ENCODE measurements at places on chromosomes 11 and 22.

DNA sequence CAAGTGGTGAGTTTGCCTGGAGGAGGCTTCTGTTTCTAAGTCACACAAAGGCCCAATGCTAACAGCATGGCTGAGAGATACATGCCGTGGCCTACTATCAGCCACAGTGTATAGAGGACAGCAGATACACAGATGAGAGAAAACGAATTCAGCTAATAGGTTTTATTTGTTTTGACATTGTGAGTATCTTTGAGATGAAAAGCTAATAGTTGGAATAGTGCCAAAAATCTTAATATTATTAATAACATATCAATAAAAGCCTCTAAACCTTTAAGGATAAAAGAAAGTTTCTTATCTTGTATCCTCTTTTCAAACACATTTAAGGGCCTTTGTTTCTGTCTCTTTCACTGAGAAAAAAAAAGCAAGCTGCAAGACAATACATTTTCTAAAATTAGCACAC is 30.5 kb upstream of the OLFML1 start:
- H3K4me3 ChIP-seq = no peak overlapping the region
- 0 out of 2 replicates have a peak, but pooled peaks cover 3% of the 10 kb centered on the region for H3K4me1 ChIP-seq
- no peak for DNase-seq
- no peaks in the 10 kb centered on the region for H3K27me3 ChIP-seq

- H3K4me3 ChIP-seq = no peak overlapping the region
- H3K36me3 ChIP-seq = no peaks in the 10 kb centered on the region
Measured at GRCh38 chr11:110761991-110762390, 49.8 kb upstream of the ARHGAP20 start.

DNA sequence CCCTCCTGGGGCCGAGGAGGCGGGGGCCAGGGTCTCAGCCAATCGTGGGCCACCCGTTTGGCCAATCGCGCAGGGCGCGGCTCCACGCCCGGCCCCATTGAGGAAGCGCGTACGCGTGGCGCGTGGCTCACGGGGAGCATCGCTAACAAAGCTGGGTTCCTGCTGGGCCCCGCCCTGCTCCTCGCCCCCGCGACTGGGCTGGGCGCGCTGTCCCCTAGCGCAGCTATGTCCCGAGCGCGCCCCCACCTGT is 614 bp upstream of the ASCL2 start:
- DNase-seq = no peak
- no peak overlapping the region for H3K27ac ChIP-seq
- no peaks in the 10 kb centered on the region for H3K36me3 ChIP-seq
- no peaks in the 10 kb centered on the region for H3K4me1 ChIP-seq

DNA sequence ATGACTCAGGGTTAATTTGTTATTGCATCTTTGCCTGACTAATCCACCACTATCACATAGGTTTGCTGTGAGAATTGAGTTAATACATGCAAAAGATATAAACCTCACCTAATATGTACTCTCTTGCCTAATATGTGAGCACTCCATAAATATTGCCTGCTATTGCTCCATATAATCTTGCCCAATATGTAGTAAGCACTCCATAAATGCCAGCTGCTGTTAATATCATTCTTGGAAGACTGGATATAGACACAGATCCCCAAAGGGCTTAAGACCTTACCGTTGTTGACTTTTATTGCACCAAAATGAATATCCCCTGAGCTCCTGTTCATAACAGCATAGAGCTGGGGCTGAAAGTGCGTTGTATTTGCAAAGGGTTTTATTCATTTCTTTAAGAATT is 27.0 kb upstream of the LRRC55 start:
- no peak overlapping the region for H3K4me3 ChIP-seq
- peaks cover 48% of the 10 kb centered on the region for H3K27me3 ChIP-seq
- H3K36me3 ChIP-seq = no peaks in the 10 kb centered on the region
- no peaks in the 10 kb centered on the region for H3K4me1 ChIP-seq
- DNase-seq = no peak

- no peaks in the 10 kb centered on the region for H3K27me3 ChIP-seq
- H3K36me3 ChIP-seq = no peaks in the 10 kb centered on the region
- no peak overlapping the region for H3K27ac ChIP-seq
- DNase-seq = no peak
Measured at GRCh38 chr22:32632512-32633315, 158.1 kb downstream of the FBXO7 start.

GRCh38 chr11:33713151-33713855 is 12.7 kb upstream of the C11orf91 start:
- no peak for DNase-seq
- no peaks in the 10 kb centered on the region for H3K27me3 ChIP-seq
- H3K36me3 ChIP-seq = peaks cover 77% of the 10 kb centered on the region
- H3K4me1 ChIP-seq = peaks cover 55% of the 10 kb centered on the region
- peak overlapping the region; percentile 19 for H3K27ac ChIP-seq

DNA sequence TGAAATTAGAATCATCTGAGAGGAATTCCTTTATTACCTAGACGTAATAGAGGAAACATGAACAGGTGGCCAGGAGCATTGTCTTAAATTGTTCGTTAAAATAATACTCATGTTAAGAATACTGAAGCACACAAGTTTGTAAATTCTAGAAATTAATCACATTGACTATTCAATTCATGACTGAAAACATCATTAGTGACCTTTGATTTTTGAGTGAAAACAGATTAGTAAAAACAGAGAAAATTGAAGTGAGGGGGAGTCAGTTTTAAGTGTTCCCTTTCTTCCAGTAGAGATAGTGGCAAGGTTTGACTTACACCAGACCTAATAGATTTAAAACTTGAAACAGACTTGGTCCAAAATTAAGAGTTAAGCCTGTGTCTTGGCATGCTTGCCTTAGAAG is 1.4 kb downstream of the ZFP91 start:
- peaks cover 47% of the 10 kb centered on the region for H3K4me1 ChIP-seq
- no peak overlapping the region for H3K27ac ChIP-seq
- DNase-seq = no peak
- H3K27me3 ChIP-seq = no peaks in the 10 kb centered on the region

DNA sequence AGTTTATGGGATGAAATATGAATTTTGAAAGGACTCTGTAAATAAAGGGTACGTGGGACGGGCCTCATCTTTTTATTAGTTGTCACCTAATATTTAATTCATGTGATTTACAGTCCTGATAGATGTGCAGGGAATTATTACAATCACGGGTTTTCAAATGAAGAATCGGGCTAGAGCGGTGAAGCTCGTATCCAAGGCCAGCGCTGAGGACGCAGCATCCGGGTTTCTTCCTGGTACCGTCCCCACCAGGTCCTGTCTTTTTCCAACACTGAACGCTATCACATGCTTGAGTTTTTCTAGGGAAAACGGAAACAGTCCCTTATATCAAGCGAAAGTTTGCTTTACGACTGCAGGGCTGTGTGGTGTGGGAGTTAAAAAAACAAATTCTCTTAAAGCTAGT is 787 bp downstream of the SMDT1 start:
- peak overlapping the region; percentile 76 for H3K27ac ChIP-seq
- no peaks in the 10 kb centered on the region for H3K27me3 ChIP-seq
- peak overlapping the region; percentile 95 for H3K4me3 ChIP-seq
- peaks cover 4% of the 10 kb centered on the region for H3K36me3 ChIP-seq
- DNase-seq = peak; percentile 8
- H3K4me1 ChIP-seq = peaks cover 10% of the 10 kb centered on the region

GRCh38 chr11:1733009-1733715 is 17.2 kb downstream of the IFITM10 start:
- H3K36me3 ChIP-seq = no peaks in the 10 kb centered on the region
- peaks cover 46% of the 10 kb centered on the region for H3K27me3 ChIP-seq
- H3K27ac ChIP-seq = no peak overlapping the region
- no peaks in the 10 kb centered on the region for H3K4me1 ChIP-seq

DNA sequence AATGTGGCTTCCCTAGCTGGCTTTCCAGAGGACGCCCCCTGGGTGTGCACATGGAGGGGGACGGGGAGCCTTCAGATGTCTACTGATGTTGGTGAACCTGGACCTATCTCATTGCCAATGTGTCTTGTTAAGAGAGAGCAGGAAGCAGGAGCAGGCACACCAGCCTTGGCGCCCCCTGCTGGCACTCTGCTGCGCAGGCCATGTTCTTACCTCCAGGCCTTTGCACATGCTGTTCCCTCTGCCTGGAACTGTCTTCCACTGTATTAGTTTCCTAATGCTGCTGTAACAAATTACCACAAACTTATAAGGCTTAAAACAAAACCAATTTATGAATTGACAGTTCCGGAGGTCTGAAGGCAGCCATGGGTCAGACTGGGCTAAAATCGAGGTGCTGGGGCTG is 23.6 kb upstream of the MN1 start:
- H3K36me3 ChIP-seq = no peaks in the 10 kb centered on the region
- H3K4me3 ChIP-seq = no peak overlapping the region
- no peak overlapping the region for H3K27ac ChIP-seq
- no peaks in the 10 kb centered on the region for H3K4me1 ChIP-seq
- DNase-seq = no peak
- H3K27me3 ChIP-seq = no peaks in the 10 kb centered on the region

- no peaks in the 10 kb centered on the region for H3K27me3 ChIP-seq
- peak overlapping the region; percentile 78 for H3K27ac ChIP-seq
- H3K4me3 ChIP-seq = peak overlapping the region; percentile 28
- peak; percentile 95 for DNase-seq
- peaks cover 56% of the 10 kb centered on the region for H3K4me1 ChIP-seq
Measured at GRCh38 chr11:35796562-35796961, 134.0 kb downstream of the TRIM44 start.

DNA sequence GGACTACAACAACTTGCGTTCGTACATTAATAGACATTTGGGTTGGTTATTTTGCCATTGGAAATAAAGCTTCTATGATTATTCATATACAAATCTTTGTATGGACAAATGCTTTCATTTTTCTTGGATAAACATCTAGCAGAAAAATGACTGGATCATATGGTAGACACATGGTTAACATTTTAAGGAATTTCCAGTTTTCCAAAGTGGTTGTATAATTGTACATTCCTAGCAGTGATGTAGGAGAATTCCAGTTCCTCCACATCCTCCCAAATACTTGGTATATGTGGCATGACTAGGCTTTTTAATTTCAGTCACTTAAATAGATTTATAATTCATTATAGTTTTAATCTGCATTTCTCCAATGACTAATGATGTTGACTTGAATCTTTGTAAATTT is 246.2 kb upstream of the NCAM1 start:
- H3K36me3 ChIP-seq = no peaks in the 10 kb centered on the region
- H3K27ac ChIP-seq = no peak overlapping the region
- no peaks in the 10 kb centered on the region for H3K4me1 ChIP-seq

- no peak overlapping the region for H3K4me3 ChIP-seq
- no peak for DNase-seq
- H3K36me3 ChIP-seq = no peaks in the 10 kb centered on the region
- H3K27me3 ChIP-seq = no peaks in the 10 kb centered on the region
Measured at GRCh38 chr11:83363312-83363711, 77.1 kb upstream of the CCDC90B start.

DNA sequence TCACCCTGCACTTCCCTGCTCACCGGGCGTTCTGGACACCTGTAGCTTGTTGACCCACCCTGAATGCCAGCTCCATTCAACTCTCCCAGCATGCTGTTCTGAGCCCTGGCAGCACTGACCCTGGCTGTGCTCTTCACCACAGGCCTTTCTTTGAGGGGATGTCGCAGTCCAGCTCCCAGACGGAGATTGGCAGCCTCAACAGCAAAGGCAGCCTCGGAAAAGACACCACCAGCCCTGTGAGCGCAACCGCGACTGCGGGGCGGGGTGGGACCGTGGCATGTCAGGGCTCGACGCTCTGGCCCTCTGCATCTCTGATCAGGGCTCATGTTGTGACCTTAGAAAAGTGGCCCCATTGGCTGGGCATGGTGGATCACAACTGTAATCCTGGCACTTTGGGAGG is 47.4 kb upstream of the RAB1B start:
- no peak overlapping the region for H3K27ac ChIP-seq
- H3K4me3 ChIP-seq = no peak overlapping the region
- peaks cover 8% of the 10 kb centered on the region for H3K36me3 ChIP-seq

GRCh38 chr22:42388130-42388797 is 43.9 kb downstream of the NFAM1 start:
- H3K4me1 ChIP-seq = no peaks in the 10 kb centered on the region
- H3K4me3 ChIP-seq = no peak overlapping the region
- no peak overlapping the region for H3K27ac ChIP-seq

Data from PC-3 (cell line).